ENCODE measurements at places on chromosomes 11 and 22.

DNA sequence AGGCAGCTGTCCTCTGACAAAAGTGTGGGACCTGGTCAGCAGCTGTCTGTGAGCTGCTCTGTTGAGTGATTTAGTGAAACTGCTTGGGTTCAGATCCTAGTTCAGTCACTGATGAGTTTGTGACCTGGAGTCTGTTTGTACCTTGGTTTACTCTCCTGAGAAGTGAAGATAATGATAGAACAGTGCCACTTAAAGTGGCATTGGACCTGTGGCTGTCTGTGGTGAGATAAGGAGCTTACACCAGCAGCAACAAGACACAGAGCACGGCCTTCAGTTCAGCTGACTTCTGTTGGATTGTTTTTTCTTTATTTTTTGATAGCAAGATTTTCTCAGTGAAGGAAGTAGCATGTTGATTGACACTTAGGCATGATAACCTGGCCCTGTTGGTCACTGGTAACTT is 46.2 kb upstream of the CTTN start:
- DNase-seq = no peak

- peak; percentile 3 for DNase-seq
Observed at GRCh38 chr11:130315354-130315970, 745 bp upstream of the ZBTB44 start.

GRCh38 chr11:94882931-94883330 is 90.4 kb downstream of the CWC15 start:
- no peak for DNase-seq

- no peak for DNase-seq
Observed at GRCh38 chr11:87722756-87723565, 452.3 kb downstream of the RAB38 start.

DNA sequence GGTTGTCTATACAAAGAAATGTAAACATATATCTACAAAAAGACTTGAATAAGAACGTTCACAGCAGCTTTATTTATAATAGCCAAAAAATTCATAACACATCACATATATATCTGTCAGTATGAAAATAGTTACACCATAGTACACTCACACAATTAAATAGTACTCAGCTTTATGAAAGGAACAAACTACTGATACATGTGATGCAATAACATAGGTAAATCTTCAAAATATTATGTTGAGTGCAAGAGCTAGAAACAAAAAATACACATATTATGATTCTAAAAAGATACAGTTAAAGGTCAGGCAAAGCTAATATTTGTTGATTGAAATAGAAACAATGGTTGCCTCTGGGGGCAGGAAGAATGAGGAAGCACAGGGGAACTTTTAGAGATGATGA is 6.6 kb downstream of the MRGPRX2 start:
- no peak for DNase-seq

GRCh38 chr22:50540381-50540780 is 5.3 kb upstream of the KLHDC7B start:
- no peak for DNase-seq

GRCh38 chr11:29782447-29782846 is 234.4 kb downstream of the KCNA4 start:
- DNase-seq = no peak

Data from esophagus squamous epithelium (tissue), 5 donors.